ENCODE measurements at places on chromosomes 5 and 9. TPM values are rescaled to one million over a fixed set of nuclear protein-coding genes. Genes with fewer than 3 reads are reported as not detected.

HRH2 gene
- total RNA-seq: 4.8 TPM

PTPN3 gene
- 23.5 TPM for total RNA-seq

MYMK gene
- total RNA-seq: not detected

ANKRD34B gene
- 3.0 TPM for total RNA-seq

CCDC183 gene
- total RNA-seq: 2.5 TPM

DDX46 gene
- total RNA-seq: 39.2 TPM

CLTA gene
- total RNA-seq: 136 TPM

DUSP1 gene
- 38.5 TPM for total RNA-seq

MTREX gene
- total RNA-seq: 107 TPM

ADAM19 gene
- 16.8 TPM for total RNA-seq

ST8SIA4 gene
- 76.1 TPM for total RNA-seq

CD72 gene
- total RNA-seq: 0.46 TPM

HINT1 gene
- 220 TPM for total RNA-seq

RALGPS1 gene
- total RNA-seq: 72.9 TPM

PCDHA10 gene
- total RNA-seq: 11.5 TPM

FOXD4L5 gene
- total RNA-seq: 0.46 TPM

SHOC1 gene
- total RNA-seq: not detected

GNAQ gene
- 178 TPM for total RNA-seq

TMEM174 gene
- total RNA-seq: not detected

FAT2 gene
- 7.2 TPM for total RNA-seq

UCK1 gene
- 15.5 TPM for total RNA-seq

TCF7 gene
- total RNA-seq: 0.92 TPM

HEMGN gene
- total RNA-seq: 4.2 TPM

C6 gene
- 1.6 TPM for total RNA-seq

QSOX2 gene
- 10.8 TPM for total RNA-seq

ADAMTS16 gene
- 3.5 TPM for total RNA-seq

PIK3R1 gene
- 87.4 TPM for total RNA-seq

C9orf40 gene
- 8.8 TPM for total RNA-seq

FTMT gene
- total RNA-seq: not detected

SMIM27 gene
- 6.0 TPM for total RNA-seq

LCN9 gene
- total RNA-seq: not detected

CTSV gene
- total RNA-seq: 0.46 TPM

ASS1 gene
- total RNA-seq: 49.4 TPM

DOCK2 gene
- total RNA-seq: 8.1 TPM

PFDN1 gene
- total RNA-seq: 57.0 TPM

PIP5K1B gene
- total RNA-seq: 7.6 TPM

CDC20B gene
- total RNA-seq: 1.6 TPM

SPATA31A3 gene
- total RNA-seq: not detected

OLFML2A gene
- 2.3 TPM for total RNA-seq

Data from diencephalon (tissue), 1 donor.